T-cell (primary cell): ENCODE measurements at places on chromosomes 16 and 17.

DNA sequence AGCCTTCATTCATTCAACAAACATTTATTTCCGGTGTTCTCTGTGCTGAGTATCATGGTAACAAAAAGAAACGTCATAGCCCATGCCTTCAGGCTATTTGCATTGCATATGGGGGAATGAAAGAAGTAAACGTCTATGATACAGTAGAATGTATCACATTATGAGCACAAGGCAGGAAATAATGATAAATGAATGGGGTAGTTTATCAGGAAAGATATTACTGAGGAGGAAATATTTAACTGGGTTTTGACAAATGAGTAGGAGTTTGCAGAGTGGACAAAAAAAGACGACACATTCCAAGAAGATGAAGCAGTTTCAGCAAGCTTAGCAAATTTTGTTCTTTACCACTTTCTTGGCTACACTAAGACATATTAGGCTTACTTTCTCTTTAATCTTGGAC, 1.3 kb upstream of the KRTAP4-7 start:
- no peak for DNase-seq

GRCh38 chr16:15682105-15682570, 32.1 kb downstream of the NDE1 start:
- peak; percentile 17 for DNase-seq

GRCh38 chr17:39752241-39752881, 14.6 kb downstream of the GRB7 start:
- no peak for DNase-seq

DNA sequence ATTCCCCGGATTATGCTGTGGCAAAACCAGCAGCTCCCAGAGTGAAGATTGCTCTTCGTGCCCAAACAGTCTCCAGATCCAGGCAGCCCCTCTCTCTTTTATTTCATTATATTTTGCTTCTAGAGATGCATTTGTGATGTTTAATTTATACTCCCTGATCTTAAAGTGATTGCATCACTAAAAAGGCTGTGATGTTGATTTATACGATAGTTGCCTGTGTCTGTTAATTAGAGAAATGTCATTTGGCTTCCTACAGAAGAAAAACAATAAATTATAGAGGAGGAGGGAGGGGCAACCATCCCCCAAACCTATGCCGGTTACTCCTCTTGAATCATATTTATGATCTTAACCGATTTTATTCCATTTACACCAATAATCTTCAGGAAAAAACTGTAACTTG, 615.3 kb downstream of the TOX3 start:
- DNase-seq, result no peak

DNA sequence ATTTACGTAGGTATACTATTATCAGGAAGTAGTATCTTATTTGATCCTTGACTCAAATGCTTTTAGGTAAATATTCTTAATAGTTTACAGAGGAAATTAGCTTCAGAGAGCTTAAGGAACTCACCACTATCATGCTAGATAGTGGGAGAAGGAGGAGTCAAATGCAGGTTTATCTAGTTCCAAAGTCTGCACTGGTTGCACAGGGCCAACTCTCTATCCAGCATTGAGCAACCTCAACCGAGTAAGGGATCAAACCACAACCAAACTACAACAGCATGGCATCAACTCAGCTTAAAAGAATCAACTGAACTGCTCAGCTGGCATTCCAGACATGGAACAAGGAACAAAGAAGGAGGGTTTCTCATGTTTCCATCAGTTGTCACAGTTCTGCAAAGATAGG, 306.0 kb downstream of the MAF start:
- DNase-seq, result no peak
